GM10248 (cell line): ENCODE measurements at places on chromosomes 5 and 9.

DNA sequence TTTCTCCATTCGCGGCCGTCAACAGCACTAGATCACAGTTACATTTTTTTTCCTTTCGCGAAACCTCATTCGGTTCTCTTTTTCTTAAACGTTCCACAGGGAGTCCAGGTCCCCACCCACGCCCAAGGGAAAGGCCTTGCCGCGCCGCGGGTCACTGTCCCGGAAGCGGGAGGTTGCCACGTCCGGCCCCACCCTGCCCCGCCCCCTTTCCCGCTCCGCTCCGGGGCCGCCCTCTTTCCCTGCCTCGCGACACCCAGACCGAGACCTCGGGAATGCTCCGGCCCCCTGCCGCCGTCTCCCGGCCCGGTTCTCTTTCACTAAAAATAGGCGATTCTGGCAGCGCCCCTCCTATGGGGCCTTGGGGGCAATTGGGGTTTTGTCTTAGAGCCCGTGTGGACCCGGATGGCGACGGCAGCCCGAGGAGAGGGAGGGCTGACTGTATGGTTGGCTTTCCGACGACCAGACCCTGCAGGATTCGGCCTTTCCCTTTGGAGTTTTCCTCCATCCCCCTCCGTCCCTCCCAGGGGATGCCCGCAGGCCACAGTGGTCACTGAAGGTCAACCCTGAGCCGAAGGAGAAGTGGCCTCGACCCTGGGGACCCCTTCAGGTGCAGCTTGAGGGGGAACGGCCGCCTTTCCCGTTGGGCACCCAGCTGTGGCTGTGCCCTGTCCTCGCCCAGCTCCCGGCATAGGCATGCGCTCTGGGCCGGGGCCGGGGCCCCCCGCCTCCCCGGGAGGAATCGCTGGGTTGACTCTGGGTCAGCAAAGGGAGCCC lies 2.8 kb upstream of the RACK1 start:
- peak; percentile 89 for DNase-seq

DNA sequence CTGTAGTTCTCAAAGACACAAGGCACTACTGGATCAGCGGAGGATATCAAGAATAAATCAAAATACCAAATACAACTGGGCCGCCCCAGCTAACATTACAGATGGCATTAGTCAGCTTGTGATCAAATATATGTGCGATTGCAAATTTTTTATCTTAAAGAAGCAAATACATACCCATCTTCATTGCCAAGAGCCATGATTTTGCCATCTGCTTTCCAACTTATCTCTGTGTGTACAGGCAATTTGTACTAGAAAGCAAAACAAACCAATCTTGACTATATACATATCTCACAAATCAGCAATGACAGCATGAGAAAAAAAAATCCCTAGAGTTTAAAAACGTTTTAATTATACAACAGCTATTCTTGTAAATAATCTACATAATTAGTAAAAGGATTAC lies 20.3 kb downstream of the GEMIN5 start:
- no peak for DNase-seq

DNA sequence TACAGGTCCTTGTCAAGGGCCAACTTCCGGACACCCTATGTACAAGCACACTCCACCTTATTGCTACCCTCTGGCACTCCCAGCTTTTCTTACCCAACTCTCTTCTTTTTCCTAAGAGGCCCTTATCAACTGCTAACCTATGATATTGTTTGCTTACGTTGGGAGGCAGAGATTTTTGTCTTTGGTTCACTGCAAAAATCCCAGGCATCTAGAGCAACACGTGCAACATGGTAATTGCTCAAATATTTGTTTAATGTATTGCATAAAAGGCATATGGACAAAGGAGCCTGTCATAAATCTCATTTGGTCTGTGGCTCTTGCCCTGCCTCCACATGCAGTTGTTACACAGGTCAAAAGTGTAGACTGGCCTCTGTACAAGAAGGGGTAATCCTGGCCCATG lies 35.8 kb upstream of the ATP10B start:
- no peak for DNase-seq

DNA sequence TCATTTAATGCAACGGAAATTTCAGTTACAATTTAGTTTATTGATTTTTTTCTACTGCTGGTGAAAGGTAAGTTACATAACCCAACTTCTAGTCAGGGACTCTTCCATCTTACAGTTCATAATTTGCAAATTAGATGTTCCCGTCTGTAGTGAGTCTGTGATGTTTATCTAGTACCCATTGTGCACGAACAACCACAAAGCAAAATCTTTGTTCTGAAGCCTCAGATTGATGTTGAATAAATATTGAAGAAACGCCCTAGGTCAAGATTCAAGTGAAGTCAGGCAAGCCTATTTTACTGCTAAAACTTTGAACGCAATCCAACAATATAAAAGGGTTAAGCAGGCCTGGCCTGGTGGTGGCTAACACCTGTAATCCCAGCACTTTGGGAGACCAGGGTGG lies 43.1 kb downstream of the BASP1 start:
- no peak for DNase-seq

GRCh38 chr9:88291856-88292255 lies 96.4 kb upstream of the SPIN1 start:
- no peak for DNase-seq

GRCh38 chr5:121693864-121694263 lies 157.8 kb upstream of the FTMT start:
- DNase-seq = no peak

- DNase-seq = no peak
Observed at GRCh38 chr5:106985174-106985573, 685.6 kb downstream of the EFNA5 start.

- no peak for DNase-seq
Observed at GRCh38 chr5:75057561-75057960, 5.2 kb upstream of the GCNT4 start.

DNA sequence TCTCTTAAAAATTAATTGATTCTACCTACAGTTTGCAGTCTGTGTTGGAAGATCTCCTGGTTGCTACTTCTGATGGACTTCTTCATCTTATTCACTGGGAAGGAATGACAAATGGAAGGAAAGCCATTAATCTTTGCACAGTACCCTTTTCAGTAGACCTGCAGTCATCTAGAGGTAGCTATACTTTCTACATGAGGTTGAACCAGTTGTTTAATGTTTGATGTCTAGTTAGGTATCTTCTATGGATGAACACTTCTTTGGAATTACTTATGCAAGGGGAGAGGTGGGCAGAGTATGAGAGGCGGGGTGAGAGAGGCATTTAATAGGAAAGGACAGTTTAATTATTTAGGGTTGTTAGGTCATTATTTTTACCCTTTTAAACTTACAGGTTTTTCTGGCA lies 91.2 kb downstream of the RIC1 start:
- DNase-seq = no peak

DNA sequence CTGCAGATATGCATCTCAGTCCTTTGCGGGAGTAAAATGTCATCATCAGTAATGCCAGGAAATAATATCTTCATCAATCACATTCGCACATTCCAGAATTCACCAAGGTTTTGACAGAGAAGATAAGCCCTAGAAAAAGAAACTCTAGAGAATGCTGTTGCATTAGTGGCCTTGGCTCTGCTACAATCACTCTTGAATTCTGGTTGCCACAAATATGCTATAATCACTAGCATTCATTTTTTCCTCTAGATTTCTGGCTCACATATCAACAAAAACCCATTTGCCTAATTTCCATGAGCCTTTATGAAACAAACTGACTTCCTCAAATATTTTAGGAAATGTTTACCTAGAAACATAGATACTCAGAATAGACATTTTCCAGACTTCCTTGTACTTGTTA lies 653.4 kb downstream of the ANXA1 start:
- DNase-seq = no peak

- DNase-seq = no peak
Observed at GRCh38 chr9:129939431-129939830, 103.6 kb downstream of the FNBP1 start.

GRCh38 chr5:61332358-61332749 lies 296 bp downstream of the ZSWIM6 start:
- DNase-seq = peak; percentile 33

DNA sequence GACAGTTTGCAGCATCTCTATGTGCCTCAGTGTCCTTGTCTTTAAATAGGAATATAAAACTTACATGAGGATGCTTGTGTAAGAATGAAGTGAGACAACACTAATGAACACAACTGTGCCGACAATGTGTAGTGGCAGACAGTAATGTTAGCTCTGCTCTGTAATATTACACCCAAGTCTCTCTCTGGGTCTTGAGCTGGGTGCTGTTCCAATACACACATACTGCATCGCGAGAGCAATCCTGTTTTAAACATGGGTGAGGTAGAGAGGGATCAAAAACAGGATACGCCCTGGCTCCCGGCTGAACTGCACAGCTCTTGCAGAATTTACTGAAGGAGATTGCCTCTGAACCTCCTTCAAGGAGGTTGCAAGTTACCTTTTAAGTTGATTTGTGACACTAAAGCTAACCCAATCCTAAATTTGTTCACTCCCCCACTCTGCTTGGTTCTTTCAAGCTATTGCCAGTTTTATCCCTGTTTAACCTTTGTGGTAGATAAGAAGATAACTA lies 155.2 kb upstream of the ISL1 start:
- DNase-seq = no peak

DNA sequence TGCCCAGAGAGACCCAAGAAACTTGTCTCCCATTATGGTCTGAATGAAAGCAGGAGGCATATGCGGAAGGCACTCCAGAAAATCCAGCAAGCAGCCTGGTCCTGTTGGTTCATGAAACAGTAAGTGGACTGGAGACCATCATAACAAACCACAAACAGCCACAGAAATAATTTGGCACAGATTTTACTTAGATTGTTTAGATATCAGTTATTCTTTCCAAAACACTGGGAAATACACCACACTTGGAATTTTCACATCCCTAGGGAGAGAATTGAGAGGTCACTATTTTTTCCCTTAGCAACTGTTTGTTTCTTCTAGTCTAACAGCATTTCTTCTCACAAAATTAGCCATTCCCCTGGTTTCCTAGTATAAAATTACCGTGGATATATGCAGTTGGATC lies 300.8 kb downstream of the OSTF1 start:
- DNase-seq = no peak

DNA sequence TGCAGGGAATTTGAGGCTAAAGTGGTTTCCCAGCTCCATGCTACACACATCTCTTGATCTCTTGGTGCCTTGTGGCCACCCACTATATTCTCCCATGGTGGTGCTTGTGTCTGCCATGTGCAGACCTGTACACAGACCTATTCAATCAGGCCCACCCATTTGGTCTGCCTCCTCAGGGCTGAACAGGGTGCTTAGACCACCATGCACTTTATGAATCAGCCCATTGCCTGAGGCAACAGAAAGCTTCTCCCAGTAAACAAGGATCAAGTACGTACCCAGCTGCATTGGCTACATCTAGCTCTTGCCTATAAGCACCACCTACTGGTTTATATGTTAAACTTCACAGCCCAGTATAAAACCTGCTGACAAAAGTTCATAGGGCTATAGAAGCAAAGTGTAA lies 664.3 kb upstream of the EDIL3 start:
- no peak for DNase-seq

- no peak for DNase-seq
Observed at GRCh38 chr9:31359071-31359470, 1025.4 kb upstream of the ACO1 start.

GRCh38 chr9:16371306-16371705 lies 499.2 kb downstream of the BNC2 start:
- no peak for DNase-seq

GRCh38 chr5:59420596-59420995 lies 472.9 kb downstream of the PDE4D start:
- DNase-seq = no peak

- DNase-seq = peak; percentile 37
Observed at GRCh38 chr9:78035383-78035993, 3.9 kb upstream of the GNAQ start.

GRCh38 chr5:139746691-139747582 lies 48.7 kb upstream of the PSD2 start:
- DNase-seq = peak; percentile 81

- no peak for DNase-seq
Observed at GRCh38 chr9:124676159-124676551, 95.0 kb downstream of the NR6A1 start.

DNA sequence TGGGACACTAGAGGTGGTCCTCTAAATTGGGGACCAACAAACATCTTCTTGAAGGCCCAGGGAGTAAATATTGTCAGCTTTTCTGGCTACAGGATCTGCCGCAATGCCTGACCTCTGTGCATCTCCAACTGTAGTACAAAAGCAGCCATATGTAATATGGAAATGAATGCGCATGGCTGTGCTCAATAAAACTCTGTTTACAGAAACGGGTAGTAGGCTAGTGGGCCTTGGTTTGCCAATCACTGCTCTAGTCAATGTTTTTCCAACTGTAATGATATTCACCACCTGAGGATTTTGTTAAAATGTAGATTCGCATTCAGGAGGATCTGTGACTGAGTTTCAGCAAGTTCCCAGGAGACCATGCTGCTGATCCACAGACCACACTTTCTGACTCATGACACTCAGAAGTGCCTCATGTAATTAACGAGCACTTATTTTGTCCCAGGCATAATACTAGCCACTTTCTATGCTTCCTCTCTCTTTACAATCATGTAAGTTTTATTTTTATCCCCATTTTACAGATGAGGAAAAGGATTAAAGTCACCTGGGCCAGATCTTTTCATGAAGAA lies 96.9 kb downstream of the MED27 start:
- no peak for DNase-seq

DNA sequence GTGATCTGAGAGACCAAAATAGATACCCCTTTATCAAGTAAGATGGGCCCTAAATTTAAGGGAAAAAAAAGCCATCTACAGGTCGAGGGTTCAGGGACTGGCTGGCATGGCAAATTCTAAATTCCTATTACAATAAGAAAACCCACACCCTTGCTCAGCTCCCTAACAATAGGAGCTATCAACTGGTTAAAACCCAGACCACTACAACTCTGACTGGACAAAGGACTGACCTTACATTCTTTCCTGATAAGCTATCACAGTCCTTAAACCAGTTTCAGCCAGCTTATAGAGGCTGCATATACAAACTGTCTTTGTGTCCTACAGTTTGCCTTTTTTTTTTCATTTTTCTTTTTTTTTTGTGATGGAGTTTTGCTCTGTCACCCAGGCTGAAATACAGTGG lies 803.6 kb downstream of the NR2F1-AS1 start:
- DNase-seq = no peak

DNA sequence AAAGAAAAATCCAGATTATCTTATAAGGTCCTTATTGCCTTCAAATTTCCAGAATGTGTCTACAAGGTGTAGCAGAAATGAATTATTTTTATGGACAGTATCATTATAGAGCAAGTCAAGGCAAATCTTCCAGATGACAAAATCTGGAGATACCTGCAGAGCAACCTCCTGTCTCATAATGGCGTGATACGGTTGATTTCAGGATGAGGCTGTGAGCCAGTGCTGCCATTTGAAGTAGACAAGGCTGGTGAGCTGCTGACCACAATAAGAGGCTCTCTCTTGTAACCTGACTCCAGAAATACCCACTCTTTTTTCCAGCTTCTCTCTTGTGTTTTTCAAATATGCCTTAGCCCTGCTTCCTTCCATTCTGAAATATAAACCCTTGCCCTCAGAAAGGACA lies 108.2 kb downstream of the HTR1A start:
- no peak for DNase-seq

- no peak for DNase-seq
Observed at GRCh38 chr9:74642376-74642775, 145.2 kb downstream of the RORB start.

DNA sequence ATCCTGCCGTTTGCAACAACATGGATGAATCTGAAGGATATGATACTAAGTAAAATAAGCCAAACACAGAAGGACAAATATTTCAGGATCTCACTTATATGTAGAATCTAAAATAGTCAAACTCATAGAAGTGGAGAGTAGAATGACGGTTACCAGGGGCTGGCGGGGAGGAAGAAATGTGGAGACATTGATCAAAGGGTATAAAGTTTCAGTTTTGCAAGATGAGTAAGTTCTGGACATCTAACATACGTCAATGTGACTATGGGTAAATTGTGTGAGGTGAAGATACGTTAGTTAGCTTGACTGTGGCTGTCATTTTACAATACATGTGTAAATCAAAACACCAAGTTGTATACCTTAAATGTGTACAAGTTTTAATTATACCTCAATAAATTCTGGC lies 200.3 kb downstream of the SNX18 start:
- no peak for DNase-seq
